Transverse colon (tissue), 4 donors: ENCODE measurements at places on chromosomes 13 and 19.
A peak's percentile ranks its signal among the peaks of the same experiment; 100 is the strongest.

- H3K27me3 ChIP-seq = no peaks in the 10 kb centered on the region
- no peak overlapping the region for H3K27ac ChIP-seq
- H3K4me3 ChIP-seq = no peak overlapping the region
- DNase-seq = no peak
- H3K36me3 ChIP-seq = no peaks in the 10 kb centered on the region
These were observed 113.6 kb upstream of the PCDH9 start for GRCh38 chr13:67343777-67344176.

DNA sequence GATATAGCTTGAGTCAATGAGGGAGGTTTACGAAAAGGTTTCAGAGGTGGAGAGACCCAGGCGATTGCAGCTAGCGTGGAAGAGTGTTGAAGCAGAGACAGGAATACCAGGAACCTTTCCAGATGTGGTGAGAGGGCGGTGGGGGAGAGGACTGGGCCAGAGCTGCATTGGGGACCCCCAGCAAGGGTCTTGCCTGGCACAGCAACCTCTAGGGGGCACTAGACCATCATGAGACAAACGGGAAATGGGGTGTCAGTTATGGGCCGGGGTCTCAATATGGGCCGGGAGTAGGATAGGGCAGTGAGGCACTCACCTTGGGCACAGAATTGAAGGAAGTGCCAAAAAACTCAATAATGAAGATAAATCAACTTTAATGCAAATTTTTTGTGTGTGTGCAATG is 2.1 kb upstream of the LRP3 start:
- no peak overlapping the region for H3K27ac ChIP-seq
- peaks cover 10% of the 10 kb centered on the region for H3K4me1 ChIP-seq
- DNase-seq = no peak

DNA sequence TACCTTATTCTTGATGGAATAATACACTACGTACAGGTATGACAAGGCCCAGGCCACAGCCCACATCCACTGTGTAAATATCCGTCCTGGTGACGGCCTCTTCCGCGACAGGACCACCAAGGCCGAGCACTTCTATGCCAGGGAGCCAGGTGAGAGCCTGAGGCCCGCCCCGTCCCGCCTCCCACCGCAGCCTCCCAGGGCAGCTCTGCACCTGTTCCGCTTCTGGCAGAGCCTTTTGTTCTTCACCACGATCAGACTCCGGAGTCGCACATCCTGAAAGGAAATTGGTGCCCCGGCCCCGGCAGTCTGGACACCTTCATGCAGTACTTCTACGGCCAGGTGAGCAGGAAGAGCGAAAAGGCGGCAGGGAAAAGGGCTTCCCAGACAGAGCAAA is 10.6 kb upstream of the ZNF358 start:
- peak overlapping the region; percentile 39 for H3K27ac ChIP-seq
- H3K4me3 ChIP-seq = peak overlapping the region; percentile 40
- peak; percentile 40 for DNase-seq
- peaks cover 27% of the 10 kb centered on the region for H3K4me1 ChIP-seq
- H3K36me3 ChIP-seq = no peaks in the 10 kb centered on the region

DNA sequence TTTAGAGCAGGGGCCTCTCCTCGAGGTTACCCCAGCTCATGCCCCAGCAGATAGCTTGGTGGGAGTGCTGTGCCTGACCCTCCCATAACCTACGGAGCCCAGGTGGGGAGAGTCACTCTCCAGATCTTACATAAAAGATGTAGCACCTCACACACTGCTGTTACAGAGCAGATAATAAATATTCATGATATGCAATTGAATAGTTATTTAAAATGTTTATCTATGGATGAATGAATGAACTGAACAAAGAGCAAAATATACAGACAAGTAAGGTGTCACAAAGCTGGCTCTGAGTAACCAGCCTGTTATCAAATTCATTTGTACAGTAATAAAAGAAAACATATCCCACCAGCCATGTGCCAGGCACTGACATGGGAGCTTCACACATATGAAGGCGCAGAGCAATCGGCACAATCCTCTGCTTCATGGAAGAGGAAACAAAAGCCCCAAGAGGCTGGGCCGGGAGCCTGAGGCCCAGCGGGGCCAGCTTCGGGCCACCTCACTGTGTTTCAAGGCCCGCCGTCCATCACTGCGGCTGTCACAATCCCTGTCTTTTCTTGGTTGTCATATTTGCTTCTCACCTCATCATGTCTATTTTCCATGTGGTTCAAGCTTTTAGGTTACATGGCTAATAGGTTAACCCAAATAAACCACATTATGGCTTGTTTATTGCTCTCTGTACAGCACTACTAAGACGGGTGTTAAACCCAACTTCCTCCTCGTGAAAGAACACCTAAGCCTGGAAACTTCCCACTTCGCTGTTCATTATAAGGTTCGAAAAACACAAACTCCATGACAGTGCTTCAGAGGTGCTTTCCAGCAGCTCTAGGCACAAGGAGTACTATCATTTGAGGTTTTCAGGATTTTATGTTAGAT is 78.4 kb downstream of the IRS2 start:
- H3K27me3 ChIP-seq = no peaks in the 10 kb centered on the region
- H3K27ac ChIP-seq = no peak overlapping the region
- H3K4me1 ChIP-seq = peaks cover 7% of the 10 kb centered on the region
- no peak overlapping the region for H3K4me3 ChIP-seq
- no peak for DNase-seq

GRCh38 chr19:46953955-46954501 is 65.6 kb upstream of the NPAS1 start:
- peak overlapping the region; percentile 65 for H3K27ac ChIP-seq
- DNase-seq = no peak
- H3K27me3 ChIP-seq = no peaks in the 10 kb centered on the region
- no peak overlapping the region for H3K4me3 ChIP-seq
- H3K4me1 ChIP-seq = peaks cover 54% of the 10 kb centered on the region
- no peaks in the 10 kb centered on the region for H3K36me3 ChIP-seq

GRCh38 chr19:15595069-15595468 is 19.9 kb upstream of the CYP4F8 start:
- H3K4me3 ChIP-seq = no peak overlapping the region
- DNase-seq = no peak
- peaks cover 12% of the 10 kb centered on the region for H3K27me3 ChIP-seq
- no peaks in the 10 kb centered on the region for H3K4me1 ChIP-seq
- H3K36me3 ChIP-seq = no peaks in the 10 kb centered on the region

DNA sequence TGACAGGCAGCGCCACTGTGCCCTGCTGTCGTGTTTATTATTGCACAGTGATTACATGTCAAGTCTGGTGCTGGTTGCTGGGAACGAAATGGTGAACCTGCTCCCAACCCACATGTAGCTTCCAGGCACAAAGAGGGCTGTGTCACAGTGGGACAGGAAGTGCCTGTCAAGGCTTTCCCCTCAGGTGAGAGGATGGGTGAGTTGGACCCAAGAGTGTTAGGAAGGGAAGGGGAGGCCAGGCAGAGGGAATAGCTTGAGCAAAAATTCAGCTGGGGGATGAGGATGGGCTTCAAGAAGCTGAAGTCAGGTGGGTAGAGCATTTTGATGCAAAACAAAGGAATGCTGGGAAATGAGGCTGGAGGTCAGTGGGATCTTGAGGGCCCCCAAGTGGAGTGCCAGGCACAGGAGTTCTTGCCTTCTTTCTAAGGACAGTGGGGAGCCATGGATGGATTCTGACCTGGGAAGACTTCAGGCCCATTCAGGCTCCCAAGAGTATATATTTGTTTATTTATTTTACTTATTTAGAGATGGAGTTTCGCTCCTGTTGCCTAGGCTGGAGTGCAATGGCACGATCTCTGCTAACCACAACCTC is 8.5 kb upstream of the QTRT1 start:
- no peak overlapping the region for H3K4me3 ChIP-seq
- no peak for DNase-seq
- H3K27ac ChIP-seq = no peak overlapping the region
- H3K4me1 ChIP-seq = peaks cover 12% of the 10 kb centered on the region
- no peaks in the 10 kb centered on the region for H3K27me3 ChIP-seq

DNA sequence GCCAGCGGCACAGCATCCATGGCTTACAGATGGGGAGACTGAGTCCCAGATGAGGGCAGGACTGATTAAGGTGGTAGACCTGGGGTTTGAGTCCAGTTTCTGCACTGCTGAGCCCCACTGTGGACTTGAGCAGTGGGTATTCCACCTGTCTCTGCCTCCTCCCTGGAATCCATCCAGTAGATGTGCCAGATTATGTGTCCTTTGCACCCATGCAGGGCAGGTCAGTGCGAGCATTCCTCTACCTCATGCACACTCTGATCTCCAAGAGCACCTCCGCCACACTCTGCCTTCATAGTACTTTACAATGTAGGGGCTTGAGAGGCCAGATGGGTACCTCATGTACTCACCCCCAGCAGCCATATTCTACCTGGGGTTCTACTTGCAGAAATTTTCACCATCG is 10.0 kb downstream of the ZSCAN22 start:
- no peaks in the 10 kb centered on the region for H3K4me1 ChIP-seq
- DNase-seq = no peak
- H3K4me3 ChIP-seq = no peak overlapping the region
- no peak overlapping the region for H3K27ac ChIP-seq
- no peaks in the 10 kb centered on the region for H3K27me3 ChIP-seq

DNA sequence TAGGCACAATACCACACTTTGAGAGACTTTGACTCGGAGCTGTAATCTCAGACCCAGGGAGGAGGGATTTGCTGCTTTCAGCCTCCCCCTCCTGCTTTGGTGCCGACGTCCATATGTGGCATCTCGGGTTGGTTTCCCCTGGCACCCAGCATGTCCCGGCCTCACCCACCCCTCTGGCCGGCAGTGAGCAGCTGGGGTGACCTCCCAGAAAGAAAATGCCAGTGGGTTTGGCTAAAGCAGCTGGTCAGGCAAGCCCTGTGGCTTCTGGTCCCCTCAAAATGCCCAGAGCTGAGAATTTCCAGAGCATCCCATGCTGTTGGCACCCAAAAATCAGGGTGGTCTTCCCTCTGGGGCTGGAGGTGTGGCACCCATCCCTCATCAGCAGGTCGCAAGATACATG is 34.1 kb downstream of the INSR start:
- no peaks in the 10 kb centered on the region for H3K27me3 ChIP-seq
- peaks cover 16% of the 10 kb centered on the region for H3K4me1 ChIP-seq
- no peaks in the 10 kb centered on the region for H3K36me3 ChIP-seq
- H3K4me3 ChIP-seq = no peak overlapping the region
- no peak overlapping the region for H3K27ac ChIP-seq
- no peak for DNase-seq

- DNase-seq = no peak
- no peaks in the 10 kb centered on the region for H3K27me3 ChIP-seq
- H3K4me1 ChIP-seq = no peaks in the 10 kb centered on the region
- H3K4me3 ChIP-seq = no peak overlapping the region
These were observed 30.0 kb upstream of the KBTBD7 start for GRCh38 chr13:41224113-41225110.

GRCh38 chr19:48635966-48636858 is 967 bp downstream of the DBP start:
- H3K4me1 ChIP-seq = peaks cover 45% of the 10 kb centered on the region
- peak overlapping the region; percentile 98 for H3K27ac ChIP-seq
- H3K4me3 ChIP-seq = peak overlapping the region; percentile 85
- H3K27me3 ChIP-seq = no peaks in the 10 kb centered on the region
- peak; percentile 63 for DNase-seq
- no peaks in the 10 kb centered on the region for H3K36me3 ChIP-seq

DNA sequence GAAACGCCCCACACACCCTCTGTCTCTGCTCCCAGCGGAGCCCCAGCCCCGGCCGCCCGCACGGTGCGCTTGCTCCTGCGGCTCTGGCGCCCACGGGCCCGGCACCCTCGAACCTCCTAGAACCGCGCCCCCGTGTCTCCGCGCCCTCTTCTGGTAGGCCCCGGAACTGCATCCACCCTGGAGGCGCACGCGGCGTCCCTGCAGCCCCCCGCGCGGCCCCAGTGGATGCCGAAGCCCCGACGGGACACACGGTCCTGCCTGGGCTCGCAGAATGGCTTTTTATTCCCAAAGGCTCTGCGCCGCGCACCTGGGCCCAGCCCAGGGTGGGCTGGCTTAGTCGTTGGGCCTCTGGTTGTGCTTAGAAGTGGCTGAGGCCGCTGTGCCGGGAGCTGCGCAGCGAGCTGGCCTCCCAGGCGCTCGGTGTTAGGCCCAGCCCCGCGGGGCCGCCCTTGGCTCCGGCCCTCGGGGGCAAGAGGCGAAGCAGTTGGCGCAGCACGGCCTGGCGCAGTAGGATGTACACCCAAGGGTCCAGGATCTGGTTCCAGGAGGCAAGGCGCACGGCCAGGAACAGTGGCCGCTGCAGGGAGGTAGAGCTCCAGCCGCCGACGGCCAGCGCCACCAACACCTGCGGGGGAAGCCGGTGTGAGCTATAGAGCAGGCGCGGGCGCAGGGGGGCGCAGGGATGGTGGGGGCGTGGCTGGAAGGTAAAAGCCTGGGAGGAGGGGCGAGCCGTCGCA is 2.8 kb downstream of the PTGER1 start:
- H3K27me3 ChIP-seq = peaks cover 34% of the 10 kb centered on the region
- H3K27ac ChIP-seq = no peak overlapping the region
- DNase-seq = peak; percentile 76
- H3K4me1 ChIP-seq = peaks cover 38% of the 10 kb centered on the region
- H3K4me3 ChIP-seq = no peak overlapping the region

DNA sequence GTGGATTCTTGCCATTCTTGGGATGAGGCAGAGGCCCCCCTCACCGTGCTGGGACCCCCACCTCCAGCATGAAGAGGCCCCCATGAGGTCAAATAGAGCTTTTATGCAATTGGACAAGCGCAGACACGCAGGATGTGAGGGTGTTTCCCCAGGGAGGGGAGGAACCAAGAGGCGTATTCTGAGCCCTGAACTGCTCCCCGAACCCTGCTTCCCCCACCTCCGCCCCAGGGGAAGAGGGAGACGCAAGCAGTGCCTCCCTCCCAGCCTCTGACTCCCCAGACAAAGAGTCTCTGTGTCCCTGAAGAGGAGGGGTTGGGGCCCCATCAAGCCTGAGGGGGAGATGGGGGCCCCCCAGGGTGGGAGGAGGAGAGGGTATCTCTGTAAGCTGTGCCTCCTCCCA is 1.3 kb upstream of the RDH8 start:
- H3K27ac ChIP-seq = no peak overlapping the region
- H3K4me3 ChIP-seq = no peak overlapping the region
- peaks cover 76% of the 10 kb centered on the region for H3K27me3 ChIP-seq
- DNase-seq = no peak
- peaks cover 31% of the 10 kb centered on the region for H3K4me1 ChIP-seq

DNA sequence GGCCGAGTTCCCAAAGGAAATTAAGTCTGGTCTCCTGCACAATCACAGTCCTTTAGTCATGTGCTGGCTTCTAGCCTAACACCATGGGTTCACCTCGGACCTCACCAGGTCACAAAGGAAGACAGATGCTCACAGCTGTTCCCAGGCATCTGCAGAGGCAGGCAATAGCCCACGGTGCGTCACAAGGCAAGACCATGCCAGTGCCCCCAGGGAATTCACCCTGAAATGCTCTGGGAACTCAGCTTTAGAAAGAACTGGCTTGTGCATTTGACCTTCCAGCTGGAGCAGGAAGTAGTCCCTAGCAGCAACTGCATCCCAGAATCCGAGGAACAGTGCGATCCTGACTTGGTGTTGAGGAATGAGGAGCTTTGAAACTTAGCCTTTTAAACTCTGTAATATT is 96.8 kb upstream of the WASF3 start:
- no peak for DNase-seq
- no peak overlapping the region for H3K4me3 ChIP-seq
- H3K27ac ChIP-seq = no peak overlapping the region
- no peaks in the 10 kb centered on the region for H3K4me1 ChIP-seq
- no peaks in the 10 kb centered on the region for H3K27me3 ChIP-seq
- no peaks in the 10 kb centered on the region for H3K36me3 ChIP-seq

GRCh38 chr13:47687577-47687976 is 313.5 kb downstream of the SUCLA2 start:
- H3K4me1 ChIP-seq = no peaks in the 10 kb centered on the region
- no peaks in the 10 kb centered on the region for H3K27me3 ChIP-seq
- no peak overlapping the region for H3K4me3 ChIP-seq
- no peak for DNase-seq
- H3K27ac ChIP-seq = no peak overlapping the region
